Mononuclear cell (primary cell): ENCODE measurements at places on chromosomes 11 and 22. TPM values are rescaled to one million over a fixed set of nuclear protein-coding genes. Genes with fewer than 3 reads are reported as not detected.

The APOBEC3H gene
- 1.9 TPM for total RNA-seq

The P2RY2 gene
- total RNA-seq = 2.4 TPM

The NRIP3 gene
- 11.5 TPM for total RNA-seq

The EMID1 gene
- 0.21 TPM for total RNA-seq

The DERL3 gene
- total RNA-seq = 1.7 TPM

The CACNA1I gene
- total RNA-seq = 8.0 TPM

The KRTAP5-3 gene
- total RNA-seq = not detected

The TMPRSS4 gene
- total RNA-seq = not detected

The MUC5AC gene
- under 0.01 TPM for total RNA-seq

The BDNF gene
- under 0.01 TPM for total RNA-seq

The MRPL17 gene
- total RNA-seq = 9.0 TPM

The OR5AN1 gene
- 0.10 TPM for total RNA-seq

The PAAF1 gene
- total RNA-seq = 4.0 TPM

The RASSF10 gene
- total RNA-seq = not detected

The XBP1 gene
- 221 TPM for total RNA-seq

The OR11H1 gene
- total RNA-seq = not detected

The NPTXR gene
- total RNA-seq = 0.94 TPM

The RPS6KA4 gene
- 23.5 TPM for total RNA-seq

The HTR3B gene
- total RNA-seq = not detected

The PRR5L gene
- total RNA-seq = 19.5 TPM

The OR51B4 gene
- not detected for total RNA-seq

The CSTF3 gene
- 5.2 TPM for total RNA-seq

The ARHGAP20 gene
- 0.21 TPM for total RNA-seq

The RNH1 gene
- 92.2 TPM for total RNA-seq

The MS4A6E gene
- total RNA-seq = not detected

The OPCML gene
- under 0.01 TPM for total RNA-seq

The OR52I1 gene
- total RNA-seq = not detected

The RASGRP2 gene
- total RNA-seq = 126 TPM

The TRIM48 gene
- not detected for total RNA-seq

The LSP1 gene
- 357 TPM for total RNA-seq

The RNF26 gene
- total RNA-seq = 6.2 TPM

The OR52D1 gene
- total RNA-seq = not detected

The FREY1 gene
- total RNA-seq = 1.6 TPM

The POTEH gene
- total RNA-seq = not detected

The FOLR1 gene
- total RNA-seq = not detected

The OR8D4 gene
- not detected for total RNA-seq

The OR2AG1 gene
- total RNA-seq = not detected

The OR51B5 gene
- total RNA-seq = 0.31 TPM

The XKR3 gene
- total RNA-seq = not detected

The IGLL5 gene
- total RNA-seq = 2.0 TPM

The CCDC82 gene
- 42.2 TPM for total RNA-seq

The VSIG10L2 gene
- not detected for total RNA-seq

The TESMIN gene
- total RNA-seq = 1.4 TPM

The SYT13 gene
- under 0.01 TPM for total RNA-seq

The CYB5R2 gene
- total RNA-seq = 1.5 TPM

The TSPAN32 gene
- 21.6 TPM for total RNA-seq

The GRAP2 gene
- 94.1 TPM for total RNA-seq

The CLCF1 gene
- total RNA-seq = 11.0 TPM

The VWCE gene
- total RNA-seq = 0.52 TPM

The ADM gene
- total RNA-seq = 93.5 TPM

The TMEM191C gene
- 2.1 TPM for total RNA-seq

The BIRC3 gene
- total RNA-seq = 228 TPM

The APOC3 gene
- total RNA-seq = not detected

The COMT gene
- total RNA-seq = 50.4 TPM

The MEI1 gene
- 63.5 TPM for total RNA-seq

The GAL3ST1 gene
- 0.10 TPM for total RNA-seq

The NXPE4 gene
- not detected for total RNA-seq

The THAP7 gene
- 58.2 TPM for total RNA-seq

The MB gene
- total RNA-seq = not detected
